Stimulated activated CD4-positive, alpha-beta T cell treated with anti-CD3 and anti-CD28 coated beads, Interleukin-1b, Interleukin-23, amount 100 ng/mL, for 4 hours (primary cell): ENCODE measurements at places on chromosomes 4 and X.

DNA sequence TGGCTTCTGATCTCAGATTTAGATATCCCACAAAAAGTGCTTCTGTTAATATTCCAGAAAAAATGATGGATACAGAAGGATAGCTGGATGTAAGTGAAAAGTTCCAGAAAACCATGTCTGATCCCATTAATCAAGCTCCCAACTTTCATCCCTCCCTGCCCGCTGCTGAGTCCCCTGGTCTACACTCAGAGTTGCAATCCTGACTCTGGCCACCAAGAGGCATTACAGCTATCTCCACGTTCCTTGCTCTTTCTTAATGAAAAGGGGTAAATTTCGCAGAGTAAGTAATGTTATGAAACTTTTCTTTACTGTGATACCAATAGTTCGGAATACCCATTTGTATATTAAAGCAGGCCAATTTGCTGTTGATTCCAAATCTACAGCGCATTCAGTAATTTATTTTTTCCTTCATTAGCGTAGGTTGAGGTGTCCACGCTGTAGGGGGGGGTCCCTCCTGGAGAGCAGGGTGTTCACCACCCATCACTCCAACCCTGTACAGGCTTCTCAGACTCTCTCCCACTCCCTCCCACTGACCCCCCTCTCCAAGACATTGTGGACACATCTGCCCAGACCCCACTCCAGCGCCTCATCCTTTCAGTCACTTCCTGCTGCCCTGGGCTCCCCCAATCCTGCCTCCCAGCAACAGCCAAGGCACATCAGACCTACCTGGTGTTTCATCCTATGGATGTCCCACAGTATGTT lies 55.1 kb downstream of the RAB40A start:
- no peak for DNase-seq

DNA sequence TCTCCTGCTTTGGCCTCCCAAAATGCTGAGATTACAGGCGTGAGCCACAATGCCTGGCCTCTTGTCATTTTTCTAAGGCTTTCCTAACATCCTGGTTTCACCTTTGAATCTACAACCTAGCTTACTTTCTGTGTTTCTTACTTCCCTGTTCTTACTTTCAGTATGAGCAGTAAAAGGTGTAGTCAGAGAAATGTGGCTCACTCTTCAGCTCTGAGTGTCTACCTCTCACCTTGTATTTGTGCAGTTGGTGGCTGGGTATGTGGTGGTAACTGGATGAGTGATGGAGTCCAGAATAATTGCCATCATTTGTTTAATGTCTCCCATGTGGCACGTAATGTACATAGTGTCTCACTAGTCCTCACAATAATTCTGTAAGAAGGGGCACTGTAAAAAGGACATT lies 19.1 kb upstream of the CXCL11 start:
- no peak for DNase-seq

- no peak for DNase-seq
Observed at GRCh38 chr4:89741768-89742167, 95.2 kb downstream of the SNCA start.

DNA sequence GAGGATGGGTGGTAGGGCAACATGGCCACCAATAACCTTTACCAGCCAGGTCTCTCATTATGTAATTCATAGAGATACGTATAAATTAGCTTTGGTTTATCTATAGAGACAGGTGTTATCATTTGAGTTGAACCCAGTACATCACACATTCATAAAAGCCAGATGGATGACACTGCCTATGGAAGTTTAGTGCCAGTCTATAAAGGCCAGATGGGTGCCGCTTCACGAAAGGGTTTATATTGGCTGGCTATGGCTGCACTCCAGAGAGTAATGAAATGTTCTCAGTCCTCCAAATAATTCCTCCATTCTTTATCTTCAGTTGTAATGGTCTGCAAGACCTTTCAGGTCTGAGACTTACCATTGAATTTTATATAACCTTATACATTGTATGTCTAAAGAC lies 331.9 kb upstream of the NR3C2 start:
- DNase-seq, result no peak

DNA sequence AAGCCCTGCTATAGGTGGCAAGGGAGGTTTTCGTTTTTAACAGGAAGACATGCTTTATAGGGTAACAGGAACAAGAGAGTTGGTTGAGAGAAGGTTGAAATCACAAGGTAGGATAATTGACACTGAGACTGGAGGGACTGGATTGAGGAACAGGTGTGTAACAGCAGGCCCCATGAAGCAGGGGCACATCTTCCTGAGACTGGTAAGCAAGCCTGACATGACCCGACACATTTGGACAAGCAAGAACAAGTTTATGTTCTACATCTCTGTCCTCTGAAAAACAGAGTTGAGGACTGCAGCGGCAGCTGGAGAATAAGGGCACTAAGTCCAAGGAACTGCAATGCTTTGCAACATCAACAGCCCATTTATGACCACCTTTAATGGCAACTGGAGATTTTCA lies 5.2 kb downstream of the RPS4X start:
- no peak for DNase-seq

DNA sequence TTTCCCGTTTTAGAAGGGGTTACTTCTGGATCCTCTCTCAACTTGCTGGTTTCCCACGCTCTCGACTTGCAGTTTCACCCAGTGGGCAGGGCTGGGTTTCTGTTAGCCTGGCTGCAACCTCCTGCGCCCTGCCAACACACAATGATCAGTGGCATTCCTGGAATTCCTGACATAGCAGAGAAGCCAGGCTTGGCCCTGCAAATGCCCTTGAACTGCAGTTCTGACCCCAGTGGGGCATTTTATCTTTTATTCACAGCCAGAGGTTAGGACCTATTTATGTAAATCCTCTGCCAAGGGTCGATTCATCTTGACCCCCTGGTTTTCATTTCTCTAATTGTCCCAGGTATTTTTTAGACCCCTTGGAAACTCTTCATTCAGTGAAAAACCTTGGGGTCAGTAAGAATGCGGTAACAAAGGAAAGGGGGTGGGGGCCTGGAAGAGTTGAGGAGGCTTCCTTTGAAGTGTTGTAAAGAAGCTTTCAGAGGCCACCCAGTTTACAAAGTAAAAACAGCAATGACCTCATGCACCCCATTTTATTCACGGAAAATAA lies 217.6 kb downstream of the ZNF674 start:
- DNase-seq, result no peak

- no peak for DNase-seq
Observed at GRCh38 chrX:155231163-155231562, 14.9 kb downstream of the VBP1 start.

GRCh38 chrX:130247996-130248395 lies 20.7 kb downstream of the ZNF280C start:
- DNase-seq, result no peak

GRCh38 chr4:114320126-114320525 lies 278.5 kb upstream of the UGT8 start:
- no peak for DNase-seq

DNA sequence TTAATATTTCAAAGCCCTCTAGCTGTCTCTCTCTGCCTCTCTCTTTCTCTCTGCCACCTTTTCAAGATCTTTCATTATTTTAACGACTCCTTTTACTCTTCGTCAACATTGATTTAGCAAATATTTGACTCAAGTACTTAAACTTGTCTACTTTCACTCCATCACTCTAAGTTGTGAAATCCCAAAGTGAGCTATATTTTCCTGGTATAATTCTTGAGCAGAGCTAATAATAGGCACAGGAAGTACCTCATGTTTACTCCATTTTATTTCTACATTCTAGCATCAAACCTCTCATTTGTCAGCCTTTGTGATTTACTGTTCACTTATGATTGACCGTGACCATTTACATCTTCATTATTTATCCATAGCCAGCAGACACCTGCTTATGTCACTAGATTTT lies 482.5 kb downstream of the RPA4 start:
- DNase-seq, result no peak

DNA sequence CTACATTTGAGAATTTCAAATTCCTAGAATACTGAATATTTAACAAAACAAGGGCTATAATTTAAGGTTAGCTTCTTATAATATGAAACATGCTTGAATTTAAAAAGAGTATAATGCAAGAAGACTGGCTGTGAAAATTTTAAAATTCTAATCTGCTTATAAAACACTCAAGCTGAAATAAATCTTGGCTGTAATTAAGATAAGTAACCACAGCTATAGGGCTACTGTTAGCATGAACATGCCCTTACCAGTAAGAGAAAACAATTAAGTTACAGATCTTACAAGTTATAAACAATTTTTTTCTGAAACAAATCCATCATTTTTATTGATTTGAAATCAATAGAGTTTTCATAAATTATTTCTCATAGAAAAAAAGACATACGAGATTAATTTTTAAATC lies 148.2 kb downstream of the INPP4B start:
- DNase-seq, result no peak

GRCh38 chrX:72268597-72269365 lies 8.3 kb downstream of the RPS4X start:
- no peak for DNase-seq

GRCh38 chrX:111435469-111435868 lies 23.5 kb upstream of the DCX start:
- no peak for DNase-seq

GRCh38 chr4:12975511-12975910 lies 508.6 kb downstream of the RAB28 start:
- DNase-seq, result no peak

DNA sequence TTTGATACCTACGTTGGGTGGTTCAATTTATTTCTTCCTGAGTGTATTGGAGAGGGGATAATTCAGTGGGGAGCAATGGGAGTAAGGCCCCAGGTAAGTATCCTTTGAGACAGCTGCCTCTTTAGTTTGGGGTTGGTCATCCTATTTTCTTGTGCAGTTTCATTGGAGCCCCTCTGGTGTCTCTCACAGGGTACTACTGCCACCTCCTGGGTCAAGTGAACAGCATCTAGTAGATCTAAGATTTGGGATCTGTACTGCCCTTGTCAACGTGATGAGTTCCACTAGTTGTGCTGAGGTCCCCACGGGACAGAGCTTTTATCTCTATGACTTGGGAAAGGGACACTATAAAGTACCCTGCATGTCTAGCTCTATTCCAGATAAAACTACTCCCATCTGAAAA lies 80.6 kb downstream of the PBDC1 start:
- DNase-seq, result peak; percentile 22

GRCh38 chr4:75895744-75896314 lies 6.4 kb downstream of the PPEF2 start:
- no peak for DNase-seq

DNA sequence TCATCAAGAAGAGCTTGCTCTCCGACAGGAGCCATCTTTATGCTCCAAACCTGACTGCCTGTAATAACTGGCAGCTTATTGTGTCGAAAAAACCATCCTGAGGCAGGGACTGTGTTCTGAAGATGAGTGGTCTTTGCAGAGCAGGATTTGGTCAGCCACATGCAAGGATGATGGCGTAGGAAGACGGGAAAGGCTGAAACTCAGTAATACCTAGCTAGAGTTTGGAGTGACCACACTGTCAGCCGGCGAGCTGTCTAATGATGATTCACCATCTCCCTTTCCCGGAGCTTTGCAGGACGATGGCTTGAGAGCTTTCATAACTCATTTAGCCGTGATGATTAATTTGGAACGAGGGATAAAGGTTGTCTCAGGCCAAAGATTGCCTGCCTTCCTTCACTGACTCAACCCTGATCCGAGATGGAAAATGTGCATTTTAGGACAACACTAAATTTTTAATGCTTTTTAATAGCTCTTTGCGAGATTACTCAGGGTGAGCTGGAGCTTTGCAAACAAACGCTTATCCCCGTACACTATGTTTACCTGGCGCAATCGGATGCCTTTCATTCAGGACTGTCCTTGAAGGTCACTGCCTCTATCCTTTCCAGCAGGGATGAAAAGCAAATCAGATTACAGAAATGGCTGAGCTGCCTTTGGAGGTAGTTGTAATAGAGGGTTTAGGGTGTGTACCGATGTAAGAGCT lies 288.5 kb downstream of the ASMT start:
- no peak for DNase-seq

GRCh38 chr4:184460499-184461285 lies 13.7 kb downstream of the IRF2 start:
- no peak for DNase-seq

GRCh38 chr4:39635023-39635422 lies 3.6 kb downstream of the SMIM14 start:
- no peak for DNase-seq

DNA sequence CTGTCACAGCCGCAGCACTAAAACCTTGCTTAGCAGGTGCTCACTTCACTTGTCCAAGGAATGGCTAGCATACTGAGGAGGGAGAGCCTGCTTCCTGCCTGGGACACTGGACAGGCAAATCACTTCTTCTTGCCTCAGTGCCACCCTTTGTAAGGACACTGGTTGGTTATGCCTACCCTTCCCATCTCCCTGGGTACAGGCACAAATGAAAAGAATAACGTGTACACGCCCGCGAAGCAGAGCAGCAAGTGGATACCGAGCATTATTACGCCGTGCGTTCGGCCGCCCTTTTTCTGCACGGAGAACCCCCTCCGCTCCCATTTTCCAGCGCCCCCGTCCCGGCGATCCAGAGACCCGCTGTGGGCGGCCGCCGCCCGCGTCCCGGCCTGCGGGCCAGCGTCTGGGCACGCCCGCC lies 338 bp upstream of the KLHL2 start:
- DNase-seq, result no peak

DNA sequence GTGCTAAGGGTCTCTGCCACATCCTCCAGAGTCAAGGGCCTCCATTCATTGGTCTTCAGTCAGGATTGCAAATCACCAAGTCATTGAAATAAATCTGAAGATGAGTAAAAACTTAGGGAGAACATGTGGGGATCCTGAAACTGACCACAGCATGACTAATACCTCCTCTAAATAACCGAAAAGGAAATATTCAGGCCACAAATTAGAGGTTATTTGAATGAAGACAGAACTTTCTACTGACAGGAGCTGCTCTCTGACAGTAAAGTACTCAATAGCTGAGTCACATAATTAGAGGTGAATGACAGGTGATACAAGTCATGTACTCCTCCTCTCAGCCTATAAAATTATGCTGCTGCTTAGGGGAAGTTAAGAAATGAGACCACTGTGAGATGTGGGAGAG lies 240.2 kb upstream of the F9 start:
- no peak for DNase-seq

- DNase-seq, result no peak
Observed at GRCh38 chr4:104915373-104915772, 231.3 kb upstream of the TET2 start.

GRCh38 chrX:105744946-105745345 lies 77.4 kb upstream of the NRK start:
- DNase-seq, result no peak

GRCh38 chr4:137299281-137299680 lies 233.0 kb downstream of the PCDH18 start:
- no peak for DNase-seq

DNA sequence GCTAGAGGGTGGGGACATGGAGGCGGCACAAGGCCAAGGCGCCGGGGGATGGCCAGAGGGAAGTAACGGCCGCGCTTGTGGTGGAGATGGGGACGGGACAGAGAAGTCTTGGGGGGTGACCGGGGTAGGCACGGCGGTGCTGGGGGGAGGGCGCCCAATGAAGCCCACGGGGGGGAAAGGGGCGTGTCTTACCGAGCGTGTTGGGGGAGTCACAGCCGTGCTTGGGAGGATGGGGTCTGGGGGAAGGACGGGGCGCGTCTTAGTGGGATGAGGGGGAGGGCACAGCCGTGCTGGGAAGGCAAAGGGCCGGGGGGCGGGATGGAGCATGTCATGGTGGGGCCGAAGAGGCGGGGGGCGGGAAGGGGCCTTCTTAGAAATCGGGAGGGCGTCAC lies 952 bp downstream of the ARSD start:
- no peak for DNase-seq
